Hematopoietic multipotent progenitor cell treated with erythropoietin and hydrocortisone succinate and interleukin-3 and kit ligand, for 6 days (in vitro differentiated cells): ENCODE measurements at places on chromosomes 16 and 17.

DNA sequence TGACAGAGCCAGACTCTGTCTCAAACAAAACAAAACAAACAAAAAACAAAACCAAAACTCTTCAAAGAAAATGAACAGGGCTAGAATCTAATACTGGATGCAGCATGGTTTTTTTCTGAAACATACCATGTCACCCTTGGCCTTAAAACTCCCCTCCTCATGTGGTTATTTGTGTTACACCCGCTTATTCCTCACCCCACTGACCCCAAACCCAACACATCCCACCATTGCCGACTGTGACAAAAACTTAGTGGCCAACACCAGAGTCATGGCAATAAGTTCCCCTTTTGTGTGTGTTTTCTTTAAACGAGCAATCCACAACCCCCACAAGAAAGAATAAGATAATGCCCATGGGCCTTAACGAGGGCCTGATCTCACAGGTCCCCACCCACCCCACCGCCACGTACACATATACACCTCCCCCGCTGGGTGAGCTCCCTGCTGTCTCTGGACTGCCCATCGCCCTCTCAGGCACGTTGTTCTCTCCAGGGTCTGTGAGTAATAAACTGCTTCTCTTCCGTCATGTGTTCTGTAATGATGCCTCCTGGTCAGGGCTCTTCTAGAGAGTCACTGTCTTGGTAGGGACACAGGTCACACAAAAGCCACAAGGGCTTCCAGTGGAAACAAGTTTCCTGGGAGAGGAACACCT, 16.8 kb upstream of the ENGASE start:
- peak; percentile 55 for DNase-seq

DNA sequence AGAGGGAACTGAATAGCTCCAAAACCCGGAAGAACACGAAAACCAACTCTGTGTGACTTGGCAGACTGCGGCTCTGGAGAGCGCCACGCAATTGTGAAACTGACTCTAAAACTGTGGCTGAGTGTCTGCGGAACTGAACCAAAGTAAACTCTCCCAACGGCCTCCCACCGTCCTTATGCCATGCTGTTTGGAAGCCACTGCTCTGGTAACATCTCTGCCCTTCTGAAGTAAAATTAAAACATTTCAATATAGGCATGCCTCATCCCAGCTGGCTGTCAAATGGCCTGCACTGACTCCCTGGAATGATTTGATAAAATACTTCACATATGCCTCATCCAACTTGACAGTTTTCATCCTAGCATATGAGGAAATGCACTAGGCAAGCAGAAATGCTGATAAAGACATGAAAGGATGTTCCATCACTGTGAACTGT, 70.2 kb downstream of the PARN start:
- DNase-seq, result no peak

- peak; percentile 90 for DNase-seq
Measured at GRCh38 chr16:67194260-67194659, 2.3 kb downstream of the E2F4 start.

- peak; percentile 65 for DNase-seq
Measured at GRCh38 chr17:44069974-44070454, 521 bp upstream of the G6PC3 start.

GRCh38 chr17:78920528-78920927, 4.7 kb downstream of the TIMP2 start:
- DNase-seq, result no peak

DNA sequence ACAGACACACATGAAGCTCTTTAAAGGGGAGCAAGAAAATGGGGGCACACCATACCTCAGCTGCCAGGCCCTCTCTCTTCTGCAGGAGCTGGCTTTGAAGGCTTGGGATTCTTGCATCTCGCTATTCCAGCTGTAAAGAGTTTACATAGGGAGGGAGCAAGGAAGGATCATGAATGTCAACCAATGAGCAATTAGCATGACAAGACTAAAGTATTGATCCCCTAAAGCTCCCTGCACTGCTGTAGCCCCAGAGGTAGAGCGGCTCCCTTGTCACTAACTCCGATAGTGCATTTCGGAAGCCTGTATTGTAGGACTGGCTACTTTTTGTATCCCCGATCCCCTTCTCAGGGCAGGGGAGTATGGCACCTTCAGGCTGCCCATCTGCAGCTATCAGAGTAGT, 113.4 kb upstream of the PMFBP1 start:
- no peak for DNase-seq

GRCh38 chr17:76687298-76688164, 23.2 kb downstream of the MXRA7 start:
- no peak for DNase-seq

DNA sequence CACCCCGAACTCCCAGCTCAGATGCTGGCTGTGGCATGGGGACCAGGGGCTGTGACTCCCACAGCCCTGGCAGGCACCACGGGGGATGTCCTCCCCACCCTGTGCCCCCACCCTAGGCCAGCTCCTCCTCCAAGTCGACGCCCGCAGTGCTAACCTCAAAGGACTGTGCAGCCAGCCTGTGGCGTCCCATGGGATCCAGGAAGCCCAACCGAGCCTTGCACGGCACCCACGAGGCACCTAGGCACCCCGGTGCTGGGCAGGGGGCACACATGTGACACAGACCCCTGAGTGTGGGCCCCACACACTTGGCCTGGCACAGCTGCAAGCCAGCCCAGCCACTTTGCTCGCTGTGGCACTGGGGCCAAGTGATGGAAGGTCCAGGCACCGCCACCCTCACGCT, 3.9 kb downstream of the GCGR start:
- DNase-seq, result peak; percentile 47

GRCh38 chr16:5560084-5560483, 462.5 kb upstream of the EEF2KMT start:
- no peak for DNase-seq

DNA sequence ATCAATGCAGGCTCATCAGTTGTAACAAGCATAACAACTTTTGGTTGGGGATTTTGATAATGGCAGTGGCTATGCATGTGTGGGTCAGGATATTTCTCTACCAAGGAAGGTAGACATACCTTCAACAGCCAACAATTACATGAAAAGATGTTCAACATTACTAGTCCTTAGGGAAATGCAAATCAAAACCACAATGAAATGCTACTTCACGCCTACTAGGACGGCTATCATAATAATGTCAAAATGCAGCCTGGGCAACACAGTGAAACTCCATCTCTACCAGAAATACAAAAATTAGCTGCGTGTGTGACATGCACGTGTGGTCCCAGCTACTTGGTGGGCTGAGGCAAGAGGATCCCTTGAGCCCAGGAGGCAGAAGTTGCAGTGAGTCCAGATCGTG, 7.3 kb upstream of the SLC5A10 start:
- no peak for DNase-seq

DNA sequence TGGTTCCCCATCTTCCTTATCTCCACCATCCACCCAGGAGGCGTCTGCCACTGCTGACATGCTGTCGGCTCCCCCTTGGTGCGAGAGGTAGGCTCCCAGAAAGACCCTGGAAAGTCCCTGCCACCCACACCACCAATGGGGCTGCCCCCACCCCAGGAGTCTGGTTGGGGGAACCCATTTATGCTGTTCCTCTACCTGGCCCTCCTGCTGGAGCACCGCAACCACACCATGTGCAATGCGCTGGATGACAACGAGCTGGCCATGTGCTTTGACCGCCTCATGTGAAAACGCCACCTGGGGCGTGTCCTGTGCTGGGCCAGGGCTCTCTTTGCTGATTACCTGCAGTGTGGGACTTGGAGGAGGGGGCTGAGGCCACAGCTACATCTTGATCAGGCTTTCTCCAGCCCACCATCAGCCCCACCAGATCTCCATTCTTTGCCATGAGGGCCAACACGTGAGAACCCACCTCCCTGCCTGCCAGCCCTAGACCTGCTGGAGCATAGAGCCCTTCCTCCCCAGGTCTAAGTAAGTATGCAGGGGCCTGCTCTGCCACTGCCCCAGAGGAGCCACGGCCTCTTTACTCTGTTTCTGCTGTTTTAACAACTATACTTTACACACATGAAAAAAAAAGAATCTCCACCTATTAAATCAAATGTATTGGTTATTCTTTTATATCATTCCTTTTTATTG, 7.9 kb upstream of the ALDH3A1 start:
- no peak for DNase-seq

GRCh38 chr17:14745541-14745940, 444.7 kb downstream of the HS3ST3B1 start:
- no peak for DNase-seq

DNA sequence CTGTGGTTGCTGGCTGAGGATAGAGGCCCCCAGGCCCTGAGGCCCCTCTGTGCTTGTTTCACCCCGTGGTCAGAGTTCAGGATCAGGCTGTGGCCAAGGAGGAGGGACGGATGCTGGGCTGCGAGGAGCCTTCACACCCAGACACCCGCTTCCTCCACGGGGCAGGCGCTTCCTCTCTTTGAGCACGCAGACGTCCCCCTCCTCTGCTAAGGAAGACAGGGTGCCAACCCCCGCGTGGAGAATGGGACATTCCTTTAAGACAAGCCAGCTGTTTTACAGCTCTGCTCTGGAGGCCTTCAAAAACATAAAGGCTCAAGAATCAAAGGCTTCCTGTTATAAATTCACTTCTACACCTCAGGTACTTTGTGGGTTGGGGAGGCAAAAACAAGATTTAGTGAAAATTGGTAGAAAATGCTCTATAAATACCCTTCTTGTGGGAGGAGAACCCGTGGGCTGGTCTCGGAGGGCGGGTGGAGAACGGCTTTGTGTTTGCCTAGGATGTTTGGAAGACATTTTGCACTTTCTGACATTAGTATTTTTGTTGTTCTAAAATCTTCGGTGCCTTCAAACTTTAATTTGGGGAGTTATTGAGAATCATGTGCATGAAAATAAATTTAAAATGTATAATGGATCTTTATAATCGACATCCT, 60.8 kb upstream of the FOXF1 start:
- no peak for DNase-seq

- no peak for DNase-seq
Measured at GRCh38 chr17:8393470-8394231, 4.0 kb downstream of the RNF222 start.

GRCh38 chr17:7440113-7440833, 961 bp downstream of the FGF11 start:
- peak; percentile 54 for DNase-seq

DNA sequence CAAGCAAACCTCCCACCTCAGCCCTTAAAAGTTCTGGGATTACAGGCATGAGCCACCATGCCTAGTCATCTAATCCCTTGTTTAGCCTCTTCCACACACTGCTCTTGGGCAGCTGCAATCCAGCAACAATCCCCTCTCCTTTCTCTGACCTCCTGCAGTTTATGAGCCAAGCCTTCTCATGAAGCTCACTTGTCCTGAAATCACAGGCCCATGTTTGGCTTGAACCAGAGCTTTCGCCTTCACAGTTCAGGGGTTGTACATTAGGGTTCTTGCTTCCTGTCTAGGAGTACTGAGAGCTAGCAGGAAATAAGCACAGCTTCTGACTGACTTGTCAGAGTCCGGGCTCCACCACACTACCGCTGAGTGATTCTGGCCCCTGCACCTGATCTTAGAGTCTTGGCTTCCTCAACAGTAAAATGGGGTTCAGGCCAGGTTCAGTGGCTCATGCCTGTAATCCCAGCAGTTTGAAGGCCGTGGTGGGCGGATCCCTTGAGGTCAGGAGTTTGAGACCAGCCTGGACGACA, 16.3 kb downstream of the ERAL1 start:
- peak; percentile 51 for DNase-seq

- no peak for DNase-seq
Measured at GRCh38 chr17:63837962-63838600, 4.4 kb downstream of the SMARCD2 start.

DNA sequence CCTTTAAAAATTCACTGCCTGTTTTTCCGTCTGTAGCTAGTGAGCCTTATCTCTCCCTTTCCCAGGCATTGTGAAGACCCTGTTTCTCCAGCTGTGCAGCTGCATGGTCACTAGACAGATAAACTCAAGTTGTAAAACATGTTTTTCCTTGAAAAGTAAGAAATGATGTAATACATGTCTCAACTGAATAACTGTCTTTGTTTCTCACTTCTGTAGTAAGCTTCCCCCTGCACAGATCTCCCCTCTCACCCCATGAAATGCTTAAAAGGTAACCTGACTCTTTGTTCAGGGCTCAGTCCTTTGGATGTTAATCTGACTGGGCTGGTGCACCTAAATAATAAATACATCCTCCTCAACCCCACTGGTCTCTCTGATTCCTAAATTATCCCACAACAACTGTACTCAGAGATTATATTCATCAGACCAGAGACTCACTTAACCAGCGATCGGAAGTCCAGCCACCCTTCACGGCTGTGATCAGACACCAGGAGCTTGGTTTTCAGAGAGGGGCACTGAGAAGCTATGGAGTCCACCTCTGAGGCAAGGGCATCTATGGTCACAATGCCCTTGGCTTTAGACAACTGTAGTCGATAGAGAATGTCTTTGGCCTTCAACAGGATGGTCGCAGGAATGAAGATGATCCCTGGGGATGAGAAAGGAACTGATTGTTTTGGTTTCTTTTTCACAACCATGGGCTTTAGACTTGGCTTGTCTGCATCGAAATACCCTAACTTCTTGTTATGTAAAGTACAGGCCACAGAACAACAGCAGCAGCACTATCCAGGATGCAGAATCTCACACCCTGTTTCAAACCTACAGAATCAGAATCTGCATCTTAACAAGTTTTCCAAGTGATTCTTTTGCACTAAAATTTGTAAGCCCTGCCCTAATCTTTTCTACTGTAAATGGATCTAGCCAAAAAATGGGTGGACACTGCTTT, 15.4 kb downstream of the ACSM1 start:
- peak; percentile 68 for DNase-seq

DNA sequence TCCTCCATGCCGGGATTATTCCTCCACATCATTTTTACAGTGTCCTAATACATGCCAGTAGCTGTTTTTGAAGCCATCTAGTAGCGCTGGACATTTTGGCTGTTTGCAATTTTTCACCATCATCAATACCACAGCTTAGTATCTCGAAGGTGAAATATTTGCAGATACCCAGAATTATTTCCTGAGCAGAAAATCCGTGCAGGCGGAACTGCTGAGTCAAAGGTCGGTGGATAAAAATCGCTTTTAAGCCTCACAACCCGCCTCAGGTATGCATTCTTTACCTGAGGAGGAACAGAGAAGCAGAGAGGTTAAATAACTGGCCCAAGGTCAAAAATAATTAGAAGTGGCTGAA, 584 bp upstream of the TNRC6A start:
- DNase-seq, result no peak

DNA sequence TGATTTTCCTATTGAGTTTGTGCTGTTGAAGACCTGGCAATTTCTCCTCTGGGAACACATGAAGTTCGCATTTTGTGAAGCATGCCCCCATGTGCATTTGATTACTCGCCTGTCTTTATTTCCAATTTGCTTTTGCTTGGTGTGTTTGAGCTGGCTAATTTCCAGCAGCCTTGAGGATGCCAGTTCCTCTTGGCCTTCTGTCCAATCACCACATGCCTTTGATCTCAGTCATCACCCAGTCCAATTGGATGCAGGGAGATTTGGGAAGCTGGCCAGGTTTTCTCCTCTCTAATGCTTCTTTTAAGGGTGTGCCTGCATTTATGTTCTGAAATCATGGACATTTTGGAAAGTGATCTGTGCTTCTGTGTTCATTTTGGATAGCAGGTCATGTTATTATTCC, 3.8 kb upstream of the TMEM100 start:
- DNase-seq, result no peak

DNA sequence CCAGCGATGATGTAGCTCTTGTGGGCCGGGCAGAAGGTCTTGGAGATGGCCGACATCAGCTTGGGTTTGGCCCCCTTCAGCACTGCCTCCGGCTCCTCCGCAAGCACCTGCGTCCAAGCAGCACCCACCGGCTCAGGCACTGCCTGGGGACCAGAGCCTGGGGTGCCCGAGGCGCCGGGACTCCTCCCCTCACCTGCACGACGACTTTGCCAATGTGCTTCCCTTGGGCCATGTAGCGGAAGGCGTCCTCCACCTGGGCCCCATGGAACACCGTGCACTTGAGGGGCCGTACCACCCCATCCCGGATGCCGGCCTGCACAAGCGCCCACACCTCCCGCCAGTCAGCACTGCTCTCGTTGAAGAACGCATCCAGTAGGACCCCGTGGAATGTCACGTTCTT, 15.0 kb downstream of the FASN start:
- no peak for DNase-seq
